Right cardiac atrium (tissue), 5 donors: ENCODE measurements at places on chromosomes 5 and 9.

GRCh38 chr5:78573318-78573717 is 75.3 kb downstream of the LHFPL2 start:
- no peak for DNase-seq

GRCh38 chr5:172497591-172498255 is 43.4 kb upstream of the SH3PXD2B start:
- no peak for DNase-seq

GRCh38 chr5:137264573-137264972 is 234.6 kb downstream of the SPOCK1 start:
- DNase-seq: no peak

DNA sequence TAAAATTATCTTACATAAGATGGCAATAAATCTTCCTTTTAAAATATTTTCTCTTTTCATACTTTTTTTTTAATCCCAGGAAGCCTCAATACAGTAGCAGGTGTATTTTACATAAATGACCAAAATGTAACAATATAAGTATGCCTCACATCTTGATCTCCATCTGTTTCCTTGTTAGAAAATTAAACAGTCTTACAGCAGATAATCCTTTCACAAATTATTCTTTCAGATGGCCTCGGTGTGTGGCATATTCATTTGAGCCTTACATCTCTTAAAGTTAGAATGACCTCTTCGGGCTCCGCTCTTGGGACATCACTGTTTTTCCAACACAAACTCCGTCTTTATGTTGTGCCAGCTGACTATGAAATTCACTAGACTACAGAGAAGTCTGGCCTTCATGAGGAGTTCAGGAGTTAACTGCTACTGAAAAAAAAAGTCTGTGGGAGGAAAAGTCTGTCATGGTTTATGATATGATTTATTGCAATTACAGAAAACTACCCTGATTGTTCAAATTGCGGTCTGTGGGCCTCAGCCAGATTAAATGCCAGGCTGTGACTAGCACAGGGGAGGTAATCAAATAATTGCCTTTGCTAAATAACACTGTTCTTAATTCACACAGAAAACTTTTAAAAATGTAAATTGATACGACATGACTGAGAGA is 292.9 kb upstream of the PUM3 start:
- no peak for DNase-seq

DNA sequence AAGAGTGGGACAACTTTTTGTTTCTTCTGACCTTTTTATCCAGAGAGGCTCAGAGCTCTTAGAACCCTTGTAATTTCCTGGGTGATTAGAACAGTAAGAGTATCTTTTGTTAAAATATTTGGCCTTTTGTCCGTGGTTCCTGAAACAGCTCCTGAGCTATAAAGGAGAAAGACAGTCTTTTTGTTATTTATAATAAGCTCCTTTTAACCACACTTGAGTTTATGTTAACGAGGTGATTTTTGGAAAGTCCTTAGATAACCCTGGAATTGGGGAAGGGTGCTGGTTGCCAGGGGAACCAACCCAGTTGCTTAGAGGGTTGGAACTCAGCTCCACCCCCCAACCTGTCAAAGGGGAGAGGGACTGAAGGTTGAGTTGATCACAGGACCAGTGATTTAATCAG is 4.8 kb downstream of the ZNF483 start:
- DNase-seq: no peak

GRCh38 chr5:123598028-123598689 is 86.2 kb downstream of the CSNK1G3 start:
- DNase-seq: no peak

- DNase-seq: no peak
Observed at GRCh38 chr5:168978015-168978414, 322.9 kb downstream of the SLIT3 start.

- DNase-seq: no peak
Observed at GRCh38 chr5:143161885-143162540, 241.5 kb downstream of the NR3C1 start.

- no peak for DNase-seq
Observed at GRCh38 chr5:57436586-57436985, 46.0 kb downstream of the ACTBL2 start.

DNA sequence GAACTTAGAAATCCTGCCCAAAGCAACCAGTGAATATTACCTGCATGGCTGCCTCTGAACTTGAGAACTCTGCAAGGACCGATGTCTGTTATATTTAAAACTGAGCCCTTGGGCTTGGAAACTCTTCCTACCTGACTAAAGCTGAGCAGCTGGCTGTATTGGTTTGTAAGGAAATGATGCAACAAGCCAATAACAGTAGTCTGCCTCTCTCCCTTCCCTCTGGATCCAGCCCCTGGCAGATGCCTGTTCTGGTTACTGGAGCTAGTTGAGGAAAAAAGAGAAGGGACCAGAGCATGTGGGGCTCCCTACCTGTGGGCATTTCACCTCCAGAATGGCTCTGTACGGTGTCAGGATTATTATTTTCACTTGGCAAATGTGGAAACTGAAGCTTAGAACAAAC is 34.7 kb downstream of the SH3RF2 start:
- no peak for DNase-seq

DNA sequence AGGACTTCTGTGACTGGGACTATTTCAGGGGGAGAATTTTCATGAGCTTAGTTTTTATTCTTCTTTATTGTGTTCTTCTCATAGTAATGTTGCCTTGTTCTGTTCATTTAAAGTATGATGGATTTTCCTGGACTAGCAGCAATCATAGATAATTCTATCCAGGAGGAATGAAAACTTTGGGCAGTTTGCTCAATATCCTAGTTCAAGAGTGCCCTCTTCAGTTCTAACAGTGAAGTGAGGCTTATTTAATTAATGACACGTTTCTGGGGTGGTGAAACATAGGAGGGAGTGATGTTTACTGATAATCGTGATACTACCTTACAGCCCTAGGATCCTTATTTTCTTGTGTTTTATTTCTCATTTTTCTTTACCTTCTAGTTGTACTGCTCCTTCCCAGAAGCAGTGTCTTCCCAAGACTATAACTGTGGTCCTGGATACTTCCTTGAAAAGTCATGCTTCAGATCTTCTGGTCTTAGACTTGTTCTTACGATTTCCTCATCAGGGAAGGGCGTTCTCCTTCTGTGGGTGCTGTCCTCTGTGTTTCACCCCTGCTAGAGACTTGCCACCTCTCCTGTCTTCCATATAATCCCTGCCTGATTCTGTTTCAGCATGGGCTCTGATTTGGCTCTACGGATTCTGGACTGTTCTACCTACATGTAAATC is 57.4 kb downstream of the CFAP95 start:
- no peak for DNase-seq

- no peak for DNase-seq
Observed at GRCh38 chr5:142819825-142820224, 49.6 kb downstream of the ARHGAP26 start.

DNA sequence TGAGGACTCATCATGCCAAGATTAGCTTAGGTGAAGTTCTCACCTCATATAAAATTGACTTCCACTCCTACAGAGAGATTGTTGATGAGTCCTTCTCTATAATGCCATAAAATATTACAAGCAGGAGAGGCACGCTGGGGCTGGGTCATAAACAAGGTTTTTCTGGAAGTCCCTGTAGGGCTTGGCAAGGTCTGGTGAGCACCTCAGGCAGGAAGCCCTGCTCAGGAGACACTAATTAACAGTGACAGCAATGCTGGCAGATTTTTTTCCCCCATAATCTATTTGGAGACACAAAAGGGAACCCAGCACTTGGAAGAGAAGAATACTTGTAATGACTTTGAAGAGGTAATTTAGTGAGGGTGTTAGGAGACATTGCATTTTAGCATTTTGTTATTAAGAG is 118.7 kb downstream of the DIRAS2 start:
- DNase-seq: no peak

GRCh38 chr9:4980086-4980727 is 4.9 kb upstream of the JAK2 start:
- no peak for DNase-seq

- DNase-seq: no peak
Observed at GRCh38 chr5:1868886-1869475, 13.7 kb downstream of the IRX4 start.

DNA sequence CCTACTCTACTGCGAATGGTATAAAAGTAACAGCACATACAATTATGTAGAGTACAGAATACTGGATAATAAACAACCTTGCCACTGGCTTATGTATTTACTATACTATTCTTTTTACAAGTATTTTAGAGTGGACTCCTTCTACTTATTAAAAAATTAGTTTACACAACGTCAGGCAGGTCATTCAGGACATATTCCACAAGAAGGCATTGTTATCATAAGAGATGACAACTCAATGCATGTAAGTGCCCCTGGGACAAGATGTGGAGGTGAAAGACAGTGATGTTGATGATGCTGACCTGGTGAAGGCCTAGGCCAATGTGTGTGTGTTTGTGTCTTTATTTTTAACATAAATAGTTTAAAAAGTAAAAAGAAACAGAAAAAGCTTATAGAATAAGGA is 421.7 kb downstream of the CDH12 start:
- no peak for DNase-seq

DNA sequence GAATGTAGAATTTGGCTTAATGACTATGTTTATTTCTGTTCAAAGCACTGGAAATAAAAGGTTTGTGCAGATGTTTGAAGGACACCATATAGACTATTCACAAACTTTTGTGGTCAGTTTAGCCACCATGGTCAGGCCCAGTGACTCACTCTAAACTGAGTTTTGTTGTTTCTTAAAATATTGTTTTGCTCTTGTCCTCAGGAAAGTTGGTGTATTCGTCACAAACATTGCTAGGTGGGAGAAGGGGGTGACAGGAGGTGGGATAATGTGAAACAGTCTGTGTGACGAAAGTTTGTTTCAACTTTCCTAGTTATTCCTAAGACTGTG is 35.0 kb upstream of the LIFR start:
- DNase-seq: no peak

DNA sequence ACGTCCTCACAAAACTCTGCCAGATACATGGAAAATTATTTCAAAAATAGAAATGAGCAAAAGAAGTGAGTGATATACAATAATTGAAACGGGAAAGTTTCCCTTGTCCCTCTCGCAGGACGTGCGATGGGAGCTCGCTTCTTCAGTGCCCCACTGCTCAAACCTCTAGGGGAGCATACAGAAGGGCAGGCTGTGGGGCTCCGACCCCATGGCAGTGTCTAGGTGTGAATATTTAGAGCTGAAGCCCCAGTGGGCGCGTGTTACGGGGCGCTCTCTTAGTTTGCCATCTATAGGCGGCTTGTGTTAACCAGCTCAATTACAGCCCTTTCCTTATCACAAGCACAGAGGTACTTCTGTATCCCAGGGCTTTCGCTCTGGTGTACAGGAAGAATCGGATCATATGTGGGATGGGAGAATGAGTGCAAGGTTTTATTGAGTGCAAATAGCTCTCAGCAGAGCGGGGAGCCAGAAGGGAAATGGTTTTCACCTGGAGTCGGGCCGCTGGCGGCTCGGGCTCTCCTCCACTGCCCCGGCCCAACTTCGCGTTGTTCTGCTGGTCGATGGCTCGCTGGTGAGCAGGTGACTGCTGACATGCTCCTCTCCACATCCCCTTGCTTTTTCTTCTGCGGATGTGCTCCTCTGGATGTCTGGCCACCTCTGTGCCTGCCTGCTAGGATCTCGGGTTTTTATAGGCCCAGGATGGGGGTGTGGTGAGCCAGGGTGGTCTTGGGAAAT is 334.0 kb upstream of the PTPRD start:
- no peak for DNase-seq

DNA sequence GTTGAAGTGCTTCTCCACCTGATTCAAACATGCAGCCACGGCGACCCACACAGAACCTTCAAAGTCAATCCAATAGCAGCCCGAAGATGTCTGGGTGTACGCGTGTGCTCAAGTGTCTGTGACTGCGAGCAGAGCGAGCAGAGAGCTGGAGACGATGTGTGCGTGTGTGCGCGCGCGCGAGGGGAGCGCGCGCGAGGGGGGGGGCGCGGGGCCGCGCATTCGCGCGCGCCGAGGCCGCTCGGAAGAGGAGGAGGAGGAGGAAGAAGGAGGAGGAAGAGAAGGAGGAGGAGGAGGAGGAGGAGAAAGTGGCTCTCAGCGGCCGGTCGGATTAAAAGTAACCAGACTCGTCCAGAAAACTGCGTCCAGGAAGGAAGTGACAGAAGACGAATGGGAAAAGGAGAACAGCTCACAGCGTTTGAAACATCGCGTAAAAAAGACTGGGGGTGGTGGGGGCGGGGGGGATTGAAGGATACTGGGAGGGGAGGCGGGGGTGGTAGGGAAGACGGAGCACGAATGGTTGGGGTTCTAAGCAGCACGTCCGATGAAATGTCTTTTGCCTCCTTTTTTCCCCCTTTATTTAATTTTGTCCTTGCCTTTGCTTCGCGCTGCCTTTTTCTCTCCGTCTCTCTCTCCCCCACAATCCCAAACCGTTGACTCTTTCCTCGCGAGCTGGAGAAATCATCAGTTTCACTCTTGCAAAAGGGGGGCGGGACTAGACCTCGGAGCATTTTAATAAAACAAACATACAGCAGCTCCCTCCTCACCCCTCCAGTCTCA is at the start of gene MEF2C:
Gene MEF2C (minus strand): TSS at position 126 of the 777 bp plus-strand sequence. CDS start 59,396 bp downstream, outside the sequence.
- DNase-seq: peak; percentile 93

- DNase-seq: peak; percentile 82
Observed at GRCh38 chr9:95506428-95506677, 10.4 kb downstream of the PTCH1 start.

DNA sequence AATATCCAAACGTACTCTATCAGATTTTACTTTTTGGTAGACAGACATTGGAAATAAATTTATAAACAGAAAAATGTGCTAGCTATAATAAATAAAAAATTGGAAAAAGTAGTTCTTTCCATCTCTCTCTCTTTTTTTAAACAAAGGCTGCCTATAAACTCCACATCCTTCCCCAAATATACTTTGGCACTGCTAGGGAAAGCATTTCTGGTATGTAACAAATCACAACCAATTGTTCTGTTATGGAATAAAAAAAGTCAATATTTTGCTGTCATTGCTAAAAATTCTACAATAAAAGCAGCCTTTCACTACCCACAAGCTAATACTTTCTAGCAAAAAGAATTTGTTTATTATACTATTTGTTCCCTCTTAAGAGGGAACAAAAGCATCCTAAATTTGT is 169.2 kb upstream of the TARS1 start:
- DNase-seq: no peak
